ENCODE measurements at places on chromosomes 11 and 22. TPM values are rescaled to one million over a fixed set of nuclear protein-coding genes. Genes with fewer than 3 reads are reported as not detected.

MISFA gene
- total RNA-seq, result 4.9 TPM

MMP1 gene
- total RNA-seq, result 6.5 TPM

NXPE1 gene
- total RNA-seq, result 0.27 TPM

- peaks cover 3% of the 10 kb centered on the region for H3K27me3 ChIP-seq
- H3K4me1 ChIP-seq, result no peaks in the 10 kb centered on the region
- no peak overlapping the region for H3K4me3 ChIP-seq
- no peaks in the 10 kb centered on the region for H3K36me3 ChIP-seq
- no peak overlapping the region for H3K27ac ChIP-seq
- DNase-seq, result peak; percentile 53
These were observed 621.4 kb downstream of the BRD1 start for GRCh38 chr22:49206281-49206680.

OR51B5 gene
- total RNA-seq, result not detected

DNA sequence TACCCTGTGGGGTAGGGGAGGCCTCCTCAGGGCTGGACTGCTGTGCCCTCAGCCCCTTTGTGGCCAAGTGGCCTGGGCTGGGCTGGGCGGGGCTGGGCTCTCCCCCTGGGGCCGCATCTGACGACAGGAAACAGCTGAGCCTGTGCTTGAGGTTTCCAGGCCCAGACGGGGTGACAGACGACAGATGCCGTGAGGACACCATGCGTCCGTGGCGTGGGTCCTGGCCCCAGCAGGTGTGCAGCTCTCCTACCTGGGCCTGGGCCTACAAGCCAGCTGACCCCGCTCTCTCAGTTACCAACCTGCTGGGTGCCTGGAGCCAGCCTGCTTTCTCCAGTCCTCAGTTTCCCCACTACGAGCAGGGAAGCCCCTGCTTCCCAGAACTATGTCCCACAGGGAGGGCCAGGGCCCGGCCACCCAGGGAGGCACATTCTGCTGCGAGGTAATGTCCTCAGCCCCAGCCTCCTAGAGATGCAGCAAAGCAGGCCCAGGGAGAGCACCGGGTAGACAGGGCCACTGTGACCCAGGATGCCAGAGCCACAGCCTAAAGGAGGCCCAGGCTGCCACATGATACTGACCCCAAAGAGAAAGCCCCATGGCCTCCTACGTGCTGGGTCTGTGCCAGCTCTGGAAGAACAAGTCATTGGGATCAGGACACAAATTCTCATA lies 181.3 kb downstream of the IGLL1 start:
- DNase-seq, result no peak
- no peak overlapping the region for H3K4me3 ChIP-seq
- no peaks in the 10 kb centered on the region for H3K4me1 ChIP-seq

DNA sequence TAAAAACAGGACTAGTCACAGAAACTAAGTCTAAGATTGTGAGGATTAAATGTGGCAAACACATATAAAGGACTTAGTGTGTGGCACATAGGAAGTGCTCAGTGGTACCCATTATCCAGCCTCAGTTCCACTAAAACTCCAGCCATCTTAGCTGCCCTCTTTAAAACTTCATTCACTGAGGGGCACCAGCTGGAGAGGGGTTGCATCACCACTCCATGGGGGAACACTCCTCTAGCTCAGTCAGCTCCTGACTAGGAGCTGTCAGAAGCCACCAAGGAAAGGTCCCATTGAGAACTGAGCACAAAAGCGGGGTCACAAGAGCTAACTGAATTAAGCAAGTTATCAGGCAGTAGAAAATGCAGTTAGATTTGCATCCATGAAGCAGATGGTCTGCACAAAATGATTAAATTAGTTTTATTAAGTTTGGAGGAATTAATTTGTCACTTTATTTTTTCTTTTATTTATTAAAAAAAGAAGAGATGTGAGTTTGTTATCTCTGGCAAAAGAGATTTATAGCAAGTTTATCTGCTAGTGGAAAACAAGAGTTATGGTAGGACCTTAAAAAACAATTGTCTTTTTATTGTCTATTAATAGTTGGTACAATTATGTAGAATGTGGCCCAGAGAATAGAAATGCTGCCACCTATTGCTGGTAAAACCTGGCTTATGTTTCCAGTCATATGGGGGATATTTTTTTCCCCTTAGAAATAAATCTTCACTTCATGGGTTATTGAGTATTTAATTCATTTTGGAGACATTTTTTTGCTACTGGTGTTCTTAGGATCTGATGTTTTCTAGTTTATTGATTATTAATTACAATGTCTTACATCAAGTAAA lies 95.7 kb downstream of the NAV2 start:
- H3K4me1 ChIP-seq, result peaks cover 45% of the 10 kb centered on the region
- H3K4me3 ChIP-seq, result no peak overlapping the region
- H3K36me3 ChIP-seq, result no peaks in the 10 kb centered on the region
- H3K27ac ChIP-seq, result no peak overlapping the region
- no peaks in the 10 kb centered on the region for H3K27me3 ChIP-seq

- no peaks in the 10 kb centered on the region for H3K27me3 ChIP-seq
- no peak overlapping the region for H3K4me3 ChIP-seq
- H3K27ac ChIP-seq, result no peak overlapping the region
- no peaks in the 10 kb centered on the region for H3K36me3 ChIP-seq
- no peak for DNase-seq
- peaks cover 8% of the 10 kb centered on the region for H3K4me1 ChIP-seq
These were observed 15.9 kb downstream of the LRRC10B start for GRCh38 chr11:61524446-61524845.

- no peaks in the 10 kb centered on the region for H3K36me3 ChIP-seq
- H3K27me3 ChIP-seq, result no peaks in the 10 kb centered on the region
- DNase-seq, result no peak
- H3K4me1 ChIP-seq, result no peaks in the 10 kb centered on the region
- no peak overlapping the region for H3K27ac ChIP-seq
These were observed 10.3 kb downstream of the CHADL start for GRCh38 chr22:41230401-41230785.

DNA sequence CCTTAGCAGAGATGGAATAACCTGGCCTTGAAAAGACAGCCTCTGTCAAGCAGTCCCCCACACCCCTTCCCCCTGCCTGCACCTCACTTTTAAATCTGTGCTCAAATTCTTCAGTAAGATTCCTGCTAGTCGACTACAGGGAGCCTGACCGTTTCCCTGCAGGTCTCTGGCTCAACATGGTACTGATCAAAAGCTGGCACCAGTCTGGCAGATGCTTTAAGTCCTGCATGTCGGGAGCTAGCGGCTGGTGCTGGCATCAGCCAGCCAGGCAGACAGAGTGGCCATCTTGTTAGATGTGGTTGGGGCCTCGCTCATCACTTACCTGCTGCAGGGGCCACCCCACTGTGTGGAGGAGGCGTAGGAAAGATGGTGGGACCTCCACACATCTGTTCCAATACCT lies 204.4 kb upstream of the SORL1-AS1 start:
- peaks cover 44% of the 10 kb centered on the region for H3K4me1 ChIP-seq
- no peak overlapping the region for H3K4me3 ChIP-seq
- no peak overlapping the region for H3K27ac ChIP-seq
- no peaks in the 10 kb centered on the region for H3K36me3 ChIP-seq
- peaks cover 5% of the 10 kb centered on the region for H3K27me3 ChIP-seq
- DNase-seq, result no peak

GRCh38 chr11:18016789-18017188 lies 3.9 kb upstream of the SERGEF start:
- DNase-seq, result no peak
- H3K27me3 ChIP-seq, result peaks cover 36% of the 10 kb centered on the region
- H3K27ac ChIP-seq, result no peak overlapping the region

DNA sequence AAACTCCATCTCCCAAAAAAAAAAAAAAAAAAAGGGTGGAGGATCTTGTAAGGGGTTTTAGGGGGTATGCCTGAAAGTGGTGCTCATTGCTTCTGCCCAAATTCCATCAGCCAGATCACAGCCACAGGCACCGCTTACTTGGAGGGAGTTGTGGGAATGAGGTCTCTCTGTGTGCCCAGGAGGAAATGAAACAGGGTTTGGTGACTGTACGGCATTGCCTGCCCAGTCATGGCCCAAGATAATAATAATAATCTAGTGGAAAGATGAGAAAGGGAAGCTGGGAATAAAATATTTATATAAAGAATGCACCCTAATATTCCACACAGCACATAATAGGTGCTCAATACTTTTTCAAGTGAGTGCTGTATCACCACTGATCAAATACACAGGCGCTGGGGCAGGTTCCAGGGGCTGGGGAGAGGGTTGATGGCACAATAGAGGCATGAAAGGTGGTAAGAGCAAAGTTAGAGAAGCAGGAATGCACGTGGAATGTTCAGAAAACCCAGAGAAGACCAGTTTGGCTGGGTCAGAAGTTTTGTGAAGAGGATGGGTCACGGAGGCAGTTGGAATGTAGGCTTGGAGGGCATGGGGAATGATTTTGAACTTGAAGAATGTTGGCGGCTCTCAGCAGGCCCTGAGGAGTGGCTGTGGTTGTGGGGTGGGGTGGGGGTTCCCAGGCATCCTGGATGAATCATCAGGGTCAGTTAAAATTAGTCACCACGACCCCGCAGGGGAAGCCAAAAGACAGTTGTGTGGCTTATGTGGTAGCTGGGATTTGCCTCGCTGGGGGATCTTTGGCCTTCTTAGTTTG lies 12.5 kb upstream of the MB start:
- peaks cover 38% of the 10 kb centered on the region for H3K4me1 ChIP-seq
- H3K27ac ChIP-seq, result peak overlapping the region; percentile 94
- H3K27me3 ChIP-seq, result no peaks in the 10 kb centered on the region
- peak overlapping the region; percentile 50 for H3K4me3 ChIP-seq
- DNase-seq, result no peak

RAB38 gene
- 10.2 TPM for total RNA-seq

CBLIF gene
- 11.2 TPM for total RNA-seq

- H3K27me3 ChIP-seq, result peaks cover 6% of the 10 kb centered on the region
- peaks cover 19% of the 10 kb centered on the region for H3K4me1 ChIP-seq
- no peak overlapping the region for H3K27ac ChIP-seq
These were observed 93.7 kb downstream of the JRKL start for GRCh38 chr11:96483374-96483955.

- no peak overlapping the region for H3K4me3 ChIP-seq
- no peaks in the 10 kb centered on the region for H3K27me3 ChIP-seq
These were observed 221.2 kb downstream of the SBF2 start for GRCh38 chr11:10072841-10073240.

DNA sequence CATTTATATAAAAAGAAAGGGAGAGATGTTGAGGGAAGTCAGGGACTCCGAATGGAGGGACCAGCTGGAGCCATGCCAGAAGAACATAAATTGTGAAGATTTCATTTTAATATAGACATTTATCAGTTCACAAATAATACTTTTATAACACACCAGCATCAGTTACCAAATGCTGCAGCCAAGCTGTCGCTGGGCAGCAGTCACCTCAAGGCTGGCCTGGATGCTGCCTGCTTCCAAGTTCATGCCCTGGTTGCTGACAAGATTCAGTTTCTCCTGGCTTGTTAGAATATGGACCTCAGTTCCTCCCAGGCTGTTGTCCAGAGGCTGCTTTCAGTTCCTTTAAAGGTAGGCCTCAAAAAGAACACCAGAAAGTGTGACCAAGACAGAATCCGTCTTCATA lies 30.8 kb upstream of the ALDH3B2 start:
- H3K36me3 ChIP-seq, result peaks cover 4% of the 10 kb centered on the region
- no peak overlapping the region for H3K4me3 ChIP-seq
- peaks cover 33% of the 10 kb centered on the region for H3K27me3 ChIP-seq

DNA sequence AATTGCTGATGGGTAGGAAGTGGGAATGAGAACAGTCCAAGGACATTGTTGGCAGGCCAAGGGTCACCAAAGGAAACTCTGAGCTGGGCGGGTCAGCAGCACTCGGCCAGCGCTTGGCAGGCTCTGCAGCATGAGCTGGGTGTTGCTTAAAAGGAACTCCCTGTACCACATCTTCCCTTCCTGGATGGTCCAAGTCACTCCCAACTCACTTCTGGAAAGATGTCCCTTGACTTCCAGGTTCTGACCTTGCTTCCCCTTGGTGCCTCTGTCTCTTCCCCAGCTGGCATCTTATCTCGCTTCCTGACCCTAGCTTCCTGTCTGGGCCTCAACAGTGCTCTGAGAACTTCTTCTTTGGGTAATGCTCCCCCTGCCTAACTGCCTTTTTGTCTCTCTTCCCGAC lies 24.8 kb upstream of the SWAP70 start:
- no peak for DNase-seq
- H3K27me3 ChIP-seq, result no peaks in the 10 kb centered on the region
- H3K36me3 ChIP-seq, result no peaks in the 10 kb centered on the region
- H3K4me3 ChIP-seq, result no peak overlapping the region
- H3K4me1 ChIP-seq, result no peaks in the 10 kb centered on the region

DNA sequence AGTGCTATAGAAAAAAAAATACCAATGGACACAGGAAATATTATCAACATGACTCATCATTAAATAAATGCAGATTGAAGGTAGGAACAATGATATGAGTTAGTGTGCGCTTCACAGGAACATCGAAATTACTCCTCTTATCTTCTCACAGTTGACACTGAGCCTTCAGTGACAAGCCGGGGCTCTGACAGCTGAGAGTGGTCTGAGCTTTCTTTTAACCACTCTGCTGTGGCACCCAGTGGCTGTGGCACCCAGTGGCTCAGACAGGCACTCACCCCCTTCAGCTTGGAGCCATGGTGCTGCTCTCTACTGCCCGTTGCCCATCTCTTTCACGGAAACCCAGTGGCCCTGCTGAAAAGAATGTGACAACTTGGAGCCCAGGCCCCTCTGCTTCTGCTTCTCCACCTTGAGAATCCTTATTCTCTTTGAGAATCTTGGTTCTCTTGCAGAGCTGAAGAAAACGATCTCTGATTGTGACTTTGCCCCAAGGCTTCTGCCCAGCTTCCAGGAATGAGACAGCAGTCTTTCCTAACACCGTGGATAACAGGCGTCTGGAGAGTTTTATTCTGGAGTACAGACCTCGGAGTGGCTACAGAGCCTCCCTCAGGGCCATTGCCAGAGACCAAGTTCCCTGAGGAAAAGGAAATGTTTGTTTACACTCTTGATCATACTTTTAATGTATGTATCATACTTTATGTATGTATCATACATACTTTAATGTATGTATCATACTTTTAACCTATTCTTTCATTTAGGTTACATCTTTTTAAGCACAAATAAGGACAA lies 37.1 kb upstream of the OR8B8 start:
- no peak overlapping the region for H3K27ac ChIP-seq
- H3K27me3 ChIP-seq, result peaks cover 22% of the 10 kb centered on the region
- H3K4me3 ChIP-seq, result no peak overlapping the region
- no peaks in the 10 kb centered on the region for H3K36me3 ChIP-seq

DNA sequence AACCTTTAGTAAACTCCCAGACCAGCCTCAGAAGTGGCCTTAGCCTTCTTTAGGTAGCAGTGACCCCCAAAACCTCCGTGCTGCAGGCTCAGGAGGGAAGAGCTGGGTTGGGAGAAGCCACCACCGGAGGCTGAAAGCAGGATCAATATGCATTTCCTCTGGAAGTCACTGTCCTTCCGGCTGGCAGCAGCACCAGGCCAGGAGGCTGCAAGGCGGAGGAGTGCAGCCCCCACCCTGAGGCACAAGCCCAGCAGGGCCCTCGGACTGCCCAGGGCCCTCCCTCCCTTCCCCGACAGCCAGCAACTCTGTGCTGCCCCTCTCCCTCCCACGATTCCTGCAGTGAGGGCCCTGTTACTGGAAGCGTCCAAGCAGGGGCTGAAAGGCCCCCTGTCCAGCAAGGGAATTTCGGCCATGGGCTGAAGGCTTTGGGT lies 3.2 kb upstream of the NRXN2 start:
- H3K4me3 ChIP-seq, result peak overlapping the region; percentile 20
- peaks cover 18% of the 10 kb centered on the region for H3K4me1 ChIP-seq
- DNase-seq, result peak; percentile 66

Measured in type B pancreatic cell (in vitro differentiated cells).